ENCODE measurements at places on chromosomes 4 and X.

DNA sequence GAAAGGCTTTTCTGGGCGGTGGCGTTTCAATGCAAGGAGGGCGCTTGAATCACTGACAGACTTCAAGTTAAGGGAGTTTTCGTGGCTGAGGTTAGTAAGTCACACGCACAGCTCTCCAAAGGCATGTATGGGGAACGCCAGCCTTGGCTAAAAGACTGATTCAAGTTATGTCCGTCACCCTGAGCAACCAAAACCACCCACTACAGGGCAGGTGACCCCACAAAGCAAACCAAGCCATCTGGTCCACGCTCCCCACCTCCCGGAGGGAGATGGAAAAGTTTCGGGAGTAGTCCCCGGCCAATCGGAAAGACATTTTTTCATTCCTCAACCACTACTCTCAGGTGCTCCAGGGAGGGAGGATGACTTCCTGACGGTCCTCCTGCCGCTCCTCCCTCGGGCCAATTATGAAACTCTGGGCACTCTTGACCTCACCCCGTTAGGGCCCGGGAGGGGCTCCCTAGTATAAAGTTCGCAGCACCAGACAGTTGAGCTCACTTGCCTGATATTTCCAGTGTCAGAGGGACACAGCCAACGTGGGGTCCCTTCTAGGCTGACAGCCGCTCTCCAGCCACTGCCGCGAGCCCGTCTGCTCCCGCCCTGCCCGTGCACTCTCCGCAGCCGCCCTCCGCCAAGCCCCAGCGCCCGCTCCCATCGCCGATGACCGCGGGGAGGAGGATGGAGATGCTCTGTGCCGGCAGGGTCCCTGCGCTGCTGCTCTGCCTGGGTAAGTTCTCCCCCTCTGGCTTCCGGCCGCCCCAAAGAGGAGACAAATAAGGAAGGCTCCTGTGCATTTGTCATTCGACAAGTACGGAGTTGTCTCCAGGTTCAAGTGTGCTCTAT lies at the start of gene EREG:
Gene EREG (plus strand): TSS at position 494 of the 840 bp plus-strand sequence. CDS start 164 bp downstream, at position 658.
- peak; percentile 46 for DNase-seq

GRCh38 chrX:95330292-95330691 lies 1354.3 kb upstream of the DIAPH2 start:
- no peak for DNase-seq

DNA sequence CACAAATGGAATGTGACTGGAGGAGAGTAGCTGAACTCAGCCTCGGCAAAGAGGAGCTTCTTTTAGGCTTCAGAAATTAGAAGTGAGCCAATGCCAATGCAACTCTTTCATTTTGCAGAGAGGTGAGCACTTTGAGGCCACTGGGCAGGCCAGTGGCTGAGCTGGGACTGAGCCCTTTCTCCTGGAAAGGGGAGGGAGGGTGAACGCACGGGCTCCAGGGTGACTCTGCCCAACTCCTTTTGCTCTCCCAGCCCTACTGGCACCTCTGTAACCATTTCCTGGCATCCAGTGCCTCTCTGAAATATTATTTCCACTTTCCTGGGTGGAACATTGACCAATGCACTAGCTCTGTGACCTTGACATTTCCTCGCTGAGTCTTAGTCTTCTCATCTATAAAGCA lies 88.1 kb downstream of the SLC2A9 start:
- DNase-seq: no peak

DNA sequence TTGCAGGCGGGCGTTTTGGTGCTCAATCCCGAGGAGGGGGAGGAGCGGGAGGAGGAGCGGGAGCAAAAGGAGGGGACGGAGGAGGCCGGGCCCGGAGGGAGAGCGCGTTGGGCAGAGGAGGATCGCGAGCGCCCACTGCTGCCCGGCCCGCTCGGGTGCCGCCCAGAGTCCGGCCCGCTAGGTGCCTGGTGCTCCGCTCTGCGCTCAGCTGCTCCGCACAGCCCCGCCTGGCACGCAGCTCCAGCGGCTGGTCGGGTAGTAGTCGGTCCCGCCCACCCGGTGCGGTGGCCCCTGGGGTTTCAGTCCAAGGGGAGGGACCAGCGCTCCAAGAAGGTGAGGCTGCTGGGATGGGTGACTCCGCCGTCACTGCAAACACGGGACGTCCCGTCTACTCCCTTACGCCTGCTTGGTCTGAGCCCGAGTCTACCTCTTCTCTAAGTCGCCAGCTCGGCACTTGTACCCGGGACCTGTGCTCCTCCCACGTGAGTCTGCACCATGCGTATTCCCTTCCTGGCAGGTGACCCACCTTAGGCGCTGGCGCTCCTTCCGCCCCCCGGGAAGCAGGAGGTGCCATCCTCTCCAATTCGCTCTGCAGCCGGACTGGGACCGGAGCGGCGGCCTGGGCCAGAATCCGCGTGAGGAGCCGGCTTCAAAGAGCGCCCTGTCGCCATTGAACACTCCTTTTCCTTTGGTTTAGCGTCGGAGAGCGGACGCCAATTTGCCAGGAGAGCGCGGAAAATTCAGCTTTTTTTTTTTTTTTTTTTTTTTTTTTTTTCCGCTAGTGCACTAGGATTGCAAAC lies 405 bp upstream of the HS3ST1 start:
- peak; percentile 47 for DNase-seq

GRCh38 chrX:120456973-120457372 lies 12.1 kb downstream of the LAMP2 start:
- peak; percentile 11 for DNase-seq

DNA sequence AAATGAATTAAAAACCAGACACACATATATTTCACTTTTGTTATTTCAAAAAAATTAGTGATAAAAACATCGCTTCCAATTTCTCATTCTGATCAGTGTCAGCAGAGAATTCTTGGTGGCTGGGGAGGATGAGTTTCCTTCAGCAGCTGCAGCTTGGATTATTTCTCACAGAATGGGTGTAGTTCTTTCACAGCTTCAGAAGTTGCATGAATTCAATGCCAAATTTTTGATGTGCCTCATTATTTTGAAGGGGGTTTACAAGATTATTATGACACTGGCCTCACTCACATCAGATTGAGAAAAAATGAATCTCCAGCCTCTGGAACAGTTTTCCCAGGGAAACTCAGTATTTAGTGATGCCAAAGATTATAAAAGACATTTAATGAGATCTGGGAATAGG lies 184.9 kb upstream of the WDFY3 start:
- DNase-seq: no peak

DNA sequence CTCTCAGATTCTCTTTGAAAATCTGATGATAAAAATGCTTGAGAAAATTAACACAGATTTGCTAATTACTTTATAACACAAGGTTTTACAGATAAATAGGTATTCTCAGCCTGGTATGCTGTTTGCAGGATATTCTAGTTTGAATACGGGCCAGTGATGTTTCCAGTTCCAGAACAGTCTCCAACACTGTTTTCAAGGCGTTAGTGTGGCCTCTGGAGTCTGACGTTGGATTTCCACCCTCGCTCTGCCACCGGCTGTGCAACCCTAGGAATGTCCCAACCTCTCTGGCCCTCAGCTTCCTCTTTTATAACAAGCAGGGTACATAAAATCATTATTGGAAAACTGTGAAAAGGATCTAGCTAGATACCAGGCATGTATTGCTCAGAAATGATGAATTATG lies 23.8 kb upstream of the CYP4V2 start:
- no peak for DNase-seq

Data from GM03348 (cell line).